Fibroblast of the aortic adventitia (primary cell): ENCODE measurements at places on chromosomes 3 and 15.

DNA sequence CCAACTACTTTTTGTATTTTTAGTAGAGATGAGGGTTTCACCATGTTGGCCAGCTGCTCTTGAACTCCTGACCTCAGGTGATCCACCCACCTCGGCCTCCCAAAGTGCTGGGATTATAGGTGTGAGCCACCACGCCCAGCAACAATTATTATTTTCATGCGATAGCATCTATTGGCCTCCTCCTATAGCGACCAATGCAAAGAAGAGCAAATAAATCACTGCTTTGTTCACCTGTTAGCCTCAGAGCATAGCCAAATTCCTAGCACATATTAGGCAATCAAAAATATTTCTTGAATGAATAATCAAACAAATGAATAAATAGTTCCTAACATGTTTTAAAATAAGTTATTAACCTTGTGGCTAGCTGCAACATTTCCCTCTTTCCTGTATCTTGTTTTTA, 36.8 kb upstream of the TNFSF10 start:
- peak; percentile 13 for DNase-seq

DNA sequence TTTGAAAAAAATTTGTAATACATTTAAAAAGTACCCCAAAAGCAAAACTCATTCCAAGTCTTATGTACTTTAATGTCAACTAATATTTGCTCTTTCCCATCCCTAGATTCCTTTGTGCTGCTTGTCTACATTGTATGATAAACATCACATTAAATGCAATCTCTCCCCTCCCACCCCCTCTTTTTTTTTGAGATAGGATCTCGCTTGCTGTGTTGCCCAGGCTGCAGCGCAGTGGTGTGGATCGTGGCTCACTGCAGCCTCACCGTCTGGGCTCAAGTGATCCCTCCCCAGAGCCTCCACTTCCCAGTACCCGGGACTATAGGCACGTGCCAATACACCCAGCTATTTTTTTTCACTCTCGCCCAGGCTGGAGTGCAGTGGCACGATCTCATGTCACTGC, 12.6 kb downstream of the MAP2K1 start:
- DNase-seq, result no peak

DNA sequence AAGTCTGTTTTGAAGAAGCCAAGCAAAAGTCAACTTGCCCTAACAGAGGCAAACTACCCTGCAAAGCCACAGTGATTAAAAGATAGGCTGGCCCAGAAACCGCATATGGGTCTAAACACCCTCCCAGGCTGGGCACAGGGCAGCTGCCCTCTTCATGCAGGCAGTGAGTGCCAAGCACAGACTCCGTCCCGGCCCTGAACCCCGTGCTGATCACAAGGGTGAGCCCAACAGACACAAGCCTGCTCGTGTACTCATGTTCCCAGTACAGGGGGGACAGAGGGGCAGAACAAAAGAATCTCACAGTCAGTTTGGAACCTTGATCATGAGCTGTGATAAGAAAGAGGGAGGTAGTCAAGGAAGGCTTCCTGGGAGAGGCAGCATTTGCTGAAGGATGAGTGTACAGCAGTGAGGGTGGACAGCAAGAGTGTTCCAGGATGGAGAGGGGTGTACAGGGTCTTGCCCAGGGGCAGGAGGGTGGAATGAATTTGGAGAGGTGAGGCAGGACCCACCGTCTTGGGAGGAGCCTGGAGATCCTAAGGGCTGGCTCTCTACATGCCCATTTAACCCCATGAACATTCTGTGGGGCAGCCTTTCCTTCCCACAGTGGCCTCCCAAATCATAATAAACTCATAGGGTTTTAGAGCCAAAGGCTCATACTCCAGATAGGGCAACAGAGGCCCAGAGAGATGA, 43.2 kb upstream of the PRR23E start:
- DNase-seq, result no peak

DNA sequence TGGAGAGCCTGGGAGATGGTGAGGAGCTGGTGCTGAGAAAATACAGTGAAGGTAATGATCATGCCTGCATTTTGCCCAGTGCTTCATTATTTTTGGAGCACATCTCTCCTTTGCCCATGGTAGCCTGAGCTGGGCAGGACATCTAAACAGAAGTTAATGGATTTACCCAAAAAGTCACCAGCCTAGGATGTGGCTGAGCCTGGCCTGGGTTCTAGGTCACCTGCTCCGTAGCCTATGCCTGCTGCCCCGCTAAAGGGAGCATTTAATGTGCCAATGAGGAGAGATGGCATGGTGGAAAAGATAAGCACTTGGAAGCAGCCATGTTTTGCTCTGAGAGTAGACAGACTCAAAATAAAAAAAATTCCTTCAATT, 41.8 kb upstream of the RHO start:
- no peak for DNase-seq

DNA sequence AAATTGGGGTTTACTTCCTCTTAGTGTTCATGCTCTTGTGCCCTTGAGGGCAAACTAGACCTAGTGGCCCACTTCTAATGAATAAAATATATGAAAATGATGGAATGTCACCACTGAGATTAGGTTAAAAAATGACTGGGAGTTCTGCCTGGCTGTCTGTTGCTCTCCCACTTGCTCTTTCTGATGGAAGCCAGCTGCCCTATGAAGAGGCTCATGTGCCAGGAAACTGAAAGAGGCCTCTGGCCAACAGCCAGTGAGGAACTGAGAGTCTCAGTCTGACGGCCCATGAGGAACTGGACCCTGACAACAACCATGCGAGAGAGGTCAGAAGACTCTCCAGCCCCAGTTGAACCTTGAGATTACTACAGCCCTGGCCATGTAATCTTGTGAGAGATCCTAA, 107.1 kb upstream of the FHIT start:
- DNase-seq, result peak; percentile 3

DNA sequence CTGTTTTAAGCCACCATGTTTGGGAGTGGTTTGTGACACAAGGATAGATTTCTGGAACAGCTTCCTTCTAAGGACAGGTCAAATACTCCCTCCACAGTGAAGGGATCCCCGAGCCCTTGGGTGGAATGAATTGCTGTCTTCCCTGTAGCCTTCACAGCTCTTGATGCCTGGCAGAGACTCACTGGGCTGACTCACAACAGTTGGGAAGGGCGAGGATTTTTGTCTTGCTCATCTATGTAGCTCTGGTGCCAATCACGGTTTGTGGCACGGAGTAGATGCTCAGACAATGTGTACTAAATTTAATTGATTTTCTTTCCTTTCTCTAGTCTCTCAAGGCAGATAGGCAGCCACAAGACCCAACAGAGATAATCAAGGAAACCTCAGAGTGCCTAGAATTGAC, 27.0 kb downstream of the CRYGS start:
- no peak for DNase-seq

- DNase-seq, result no peak
These were observed 258.4 kb upstream of the AGTR1 start for GRCh38 chr3:148439254-148439822.

DNA sequence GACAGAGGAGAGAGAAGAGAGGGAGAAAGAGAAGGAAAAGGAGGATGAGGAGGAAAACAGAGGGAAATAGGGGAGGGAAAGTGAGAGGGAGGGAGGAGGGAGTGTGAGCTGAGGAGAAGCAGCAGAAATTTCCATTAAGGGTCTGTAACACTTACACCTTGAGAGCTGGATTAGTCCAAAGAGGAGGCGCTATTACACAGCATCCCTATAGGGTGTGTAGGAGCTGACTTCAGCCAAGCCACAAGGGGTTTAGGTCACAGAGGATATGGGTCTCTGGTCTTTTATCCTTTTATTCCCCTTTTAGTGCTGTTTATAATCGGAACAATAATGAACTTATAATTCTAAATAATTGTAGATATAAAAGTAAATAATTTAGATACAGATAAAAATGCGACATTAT, 230.4 kb downstream of the GABRG3 start:
- DNase-seq, result no peak

DNA sequence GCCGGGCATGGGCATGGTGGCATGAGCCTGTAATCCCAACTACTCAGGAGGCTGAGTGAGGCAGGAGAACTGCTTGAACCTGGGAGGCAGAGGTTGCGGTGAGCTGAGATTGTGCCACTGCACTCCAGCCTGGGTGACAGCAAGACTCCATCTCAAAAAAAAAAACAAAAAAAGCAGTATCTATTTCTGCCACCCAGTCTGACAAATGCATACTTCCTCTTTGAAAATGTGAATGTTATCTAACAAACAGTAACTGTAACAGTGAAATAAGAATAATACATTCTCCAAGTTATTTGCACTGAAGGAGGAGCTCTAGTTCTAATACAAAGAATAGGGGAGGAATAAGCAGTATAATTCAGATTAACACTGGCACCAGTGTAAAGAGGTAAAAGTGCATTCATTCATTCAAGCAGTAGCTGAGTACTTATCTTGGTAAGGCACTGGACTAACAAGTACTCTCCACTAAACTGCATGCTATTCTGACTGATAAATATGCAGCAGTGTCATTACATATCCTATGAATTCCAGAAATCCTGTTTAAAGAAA, 12.9 kb downstream of the VPS13C start:
- DNase-seq, result no peak

DNA sequence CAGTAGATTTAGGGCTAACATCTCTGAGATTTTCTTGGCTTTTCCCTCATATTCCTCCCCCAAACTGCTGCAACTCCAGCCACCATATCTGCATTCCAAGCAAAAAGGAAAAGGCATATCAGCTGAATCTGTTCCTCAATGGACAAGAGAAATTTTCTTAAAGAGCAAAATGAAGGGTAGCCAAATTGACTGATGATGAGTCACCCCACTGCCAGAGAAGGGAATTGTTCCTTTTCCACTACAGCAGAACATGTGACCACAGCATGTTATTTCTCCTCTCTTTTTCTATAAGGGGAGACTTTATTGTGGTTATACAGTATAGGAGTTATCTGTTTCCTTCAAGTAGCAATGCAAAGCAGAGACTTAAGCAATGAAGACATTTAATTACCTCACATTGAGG, 172.5 kb downstream of the MTHFS start:
- peak; percentile 71 for DNase-seq

DNA sequence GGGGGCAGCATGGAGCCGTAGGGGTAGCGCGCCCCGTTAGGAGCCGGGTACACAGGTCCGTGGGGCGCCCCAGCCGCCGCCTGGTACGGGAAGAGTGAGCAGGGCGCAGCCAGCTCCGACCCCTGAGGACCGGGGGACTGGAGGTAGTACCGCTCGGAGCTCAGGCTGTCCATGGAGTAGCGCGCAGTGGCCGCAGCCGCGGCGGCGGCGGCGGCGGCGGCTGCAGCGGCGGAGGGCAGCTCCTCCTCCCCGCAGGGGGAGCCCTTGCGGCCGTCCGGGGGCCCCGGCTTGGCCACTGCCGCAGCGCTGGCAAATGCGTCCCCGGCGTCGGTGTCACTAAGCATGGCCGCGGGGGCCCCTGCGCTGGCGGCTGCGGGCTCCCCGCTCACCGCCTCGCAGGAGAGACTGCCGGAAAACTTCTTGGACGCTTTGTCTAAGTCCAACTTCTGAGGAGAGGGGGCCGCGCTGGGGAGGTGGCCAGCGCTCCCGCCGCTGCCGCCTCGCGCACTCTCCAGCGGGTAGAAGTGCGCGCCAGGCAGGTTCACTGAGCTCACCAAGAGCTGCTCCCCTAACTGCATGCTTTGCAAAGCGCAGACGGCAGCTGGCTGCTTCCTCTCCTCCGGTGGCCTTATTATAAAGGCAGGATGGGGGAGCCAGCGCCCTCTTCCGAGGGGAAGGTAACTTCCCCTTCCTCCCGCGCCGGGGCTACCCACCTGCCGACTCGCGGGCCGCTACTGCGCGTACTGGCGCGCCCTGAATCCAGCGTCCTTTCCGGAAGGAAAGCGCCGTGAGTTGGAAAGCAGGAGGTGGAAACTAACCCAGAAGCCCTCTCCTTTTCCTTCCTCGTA, at the start of gene EOMES:
Gene EOMES (minus strand): TSS at position 607 of the 848 bp plus-strand sequence. CDS start 29 bp downstream, at position 578.
- peak; percentile 40 for DNase-seq

DNA sequence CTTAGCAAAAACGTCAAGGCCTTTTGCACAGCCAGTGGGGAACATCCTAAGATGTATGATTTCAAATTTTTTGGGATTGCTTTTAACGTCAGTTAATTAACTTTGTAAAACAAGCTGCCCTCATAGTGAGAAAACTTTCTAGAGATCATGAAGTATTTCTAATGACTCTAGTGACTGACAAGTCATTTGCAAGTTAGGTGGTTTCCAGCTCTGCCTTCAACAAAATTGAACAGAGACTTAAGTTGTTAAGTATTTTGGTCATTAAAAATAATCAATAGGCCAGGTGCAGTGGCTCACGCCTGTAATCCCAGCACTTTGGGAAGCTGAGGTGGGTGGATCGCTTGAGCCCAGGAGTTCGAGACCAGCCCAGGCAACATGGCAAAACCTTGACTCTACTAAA, 71.2 kb downstream of the CHDH start:
- no peak for DNase-seq

- DNase-seq, result no peak
These were observed 121.0 kb downstream of the P3H2 start for GRCh38 chr3:189999718-190000117.

GRCh38 chr15:72361176-72361575, 14.6 kb downstream of the HEXA start:
- no peak for DNase-seq

DNA sequence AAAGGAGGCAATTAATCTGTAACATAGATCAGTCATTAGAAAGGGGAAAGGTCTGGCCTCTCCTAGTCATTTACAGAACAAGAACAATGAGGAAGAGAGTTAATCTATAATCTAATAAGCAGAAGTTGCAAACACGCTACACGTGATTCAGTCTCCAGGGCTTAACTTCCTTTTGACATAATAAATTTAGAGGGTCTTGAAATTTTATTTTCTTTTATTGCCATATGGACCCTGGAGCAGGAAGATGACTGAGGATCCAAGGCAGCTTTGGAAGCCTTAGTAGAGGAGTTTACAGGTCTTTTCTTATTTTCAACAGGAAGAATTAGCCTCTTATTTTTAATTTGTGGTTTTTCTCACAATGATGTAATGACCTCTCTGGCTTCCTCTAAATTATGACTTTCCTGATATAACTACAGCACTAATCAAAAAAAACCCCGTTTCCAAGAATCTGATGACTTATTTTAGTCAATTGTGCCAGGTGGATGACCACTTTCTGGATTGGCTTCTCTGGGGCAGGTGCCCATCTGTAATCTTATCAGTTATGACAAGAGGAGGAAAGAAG, 32.2 kb downstream of the ADGRG7 start:
- no peak for DNase-seq

- DNase-seq, result peak; percentile 49
These were observed 33.4 kb downstream of the MYO1E start for GRCh38 chr15:59339252-59339672.
